ENCODE measurements at places on chromosomes 6 and 20.

DNA sequence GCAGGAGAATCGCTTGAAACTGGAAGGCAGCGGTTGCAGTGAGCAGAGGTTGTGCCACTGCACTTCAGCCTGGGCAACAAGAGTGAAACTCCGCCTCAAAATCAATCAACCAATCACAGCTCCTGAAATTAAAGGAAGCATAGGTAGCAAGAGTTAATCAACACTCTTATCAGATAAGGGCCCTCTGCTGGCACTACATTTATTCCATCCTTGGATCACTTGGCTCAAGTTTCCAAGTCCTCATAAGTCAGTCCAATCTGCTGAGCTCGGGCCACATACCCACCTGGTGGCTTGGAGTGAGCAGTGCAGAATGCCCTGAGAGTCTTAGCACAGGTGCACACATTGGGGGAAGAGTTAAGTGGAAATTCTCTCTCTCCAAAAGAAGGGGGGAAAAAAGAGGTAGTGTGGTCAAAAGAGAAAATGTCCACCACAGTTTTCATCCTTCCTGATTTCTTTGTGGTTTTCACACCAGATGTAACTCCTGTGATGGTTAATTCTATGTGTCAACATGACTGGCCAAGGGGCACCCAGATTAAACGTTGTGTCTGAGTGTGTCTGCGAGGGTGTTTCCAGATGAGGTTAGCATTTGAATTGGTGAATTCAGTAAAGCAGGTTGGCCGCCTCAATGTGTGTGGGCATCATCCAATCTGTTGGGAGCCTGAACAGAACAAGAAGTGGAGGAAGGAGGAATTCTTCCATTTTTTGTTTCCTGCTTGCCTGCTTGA, 14.2 kb upstream of the FAM8A1 start:
- DNase-seq: peak; percentile 6

GRCh38 chr6:23245572-23245971, 676.2 kb downstream of the HDGFL1 start:
- no peak for DNase-seq

- DNase-seq: no peak
These were observed 323.8 kb upstream of the JARID2 start for GRCh38 chr6:14921878-14922671.

- DNase-seq: no peak
These were observed 7.5 kb downstream of the ZFAND3 start for GRCh38 chr6:37826993-37827392.

DNA sequence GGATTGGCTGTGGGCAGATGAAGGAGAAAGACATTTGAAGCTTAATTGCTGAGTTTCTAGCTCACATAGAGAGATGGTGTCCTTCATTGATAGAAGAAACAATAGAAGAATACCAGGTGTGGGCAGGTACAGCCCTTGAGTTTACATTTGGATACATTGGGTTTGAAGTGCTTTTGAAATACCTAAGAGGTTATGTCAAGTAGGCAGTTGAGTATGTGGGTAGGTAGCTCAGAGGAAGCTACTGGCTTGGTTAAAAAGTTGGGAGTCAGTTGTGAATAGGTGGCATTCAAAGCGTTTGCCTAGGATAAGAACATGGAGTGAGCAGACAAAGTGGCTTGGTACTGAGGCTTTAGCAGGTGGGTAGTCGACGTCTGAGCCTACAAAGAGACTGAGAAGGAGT, 25.0 kb downstream of the NDUFAF5 start:
- DNase-seq: no peak

DNA sequence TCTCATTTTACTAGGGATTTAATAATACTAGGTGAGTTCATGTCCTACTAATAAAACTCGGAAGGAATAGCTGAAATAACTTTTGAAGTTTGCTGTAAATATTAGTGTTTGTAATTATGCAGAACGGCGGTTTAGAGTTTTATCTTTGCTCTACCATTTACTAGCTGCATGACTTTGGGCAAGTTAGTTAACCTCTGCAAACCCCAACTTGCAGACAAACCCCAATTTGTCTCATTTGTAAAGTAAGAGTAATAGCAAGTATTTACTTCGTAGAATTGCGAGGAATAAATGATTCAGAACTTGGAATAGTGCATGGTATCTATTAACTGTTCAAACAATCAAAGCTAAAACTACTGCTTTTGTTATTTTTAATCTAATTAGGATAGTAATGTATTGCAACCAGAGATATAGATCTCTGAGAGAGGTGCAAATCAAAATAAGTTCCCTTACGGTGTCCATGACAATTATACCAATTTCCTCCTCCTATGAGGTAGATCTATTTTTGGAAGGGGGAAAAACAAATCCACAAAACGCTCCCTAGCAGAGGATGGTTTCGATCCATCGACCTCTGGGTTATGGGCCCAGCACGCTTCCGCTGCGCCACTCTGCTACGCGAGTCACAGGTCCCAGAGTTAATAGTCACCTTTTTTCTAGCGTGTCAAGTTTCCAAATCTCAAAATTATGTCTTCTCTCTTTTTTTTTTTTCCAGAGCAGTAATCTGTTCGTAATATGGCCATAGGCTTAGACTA, 35.1 kb upstream of the BTN3A2 start:
- peak; percentile 40 for DNase-seq

DNA sequence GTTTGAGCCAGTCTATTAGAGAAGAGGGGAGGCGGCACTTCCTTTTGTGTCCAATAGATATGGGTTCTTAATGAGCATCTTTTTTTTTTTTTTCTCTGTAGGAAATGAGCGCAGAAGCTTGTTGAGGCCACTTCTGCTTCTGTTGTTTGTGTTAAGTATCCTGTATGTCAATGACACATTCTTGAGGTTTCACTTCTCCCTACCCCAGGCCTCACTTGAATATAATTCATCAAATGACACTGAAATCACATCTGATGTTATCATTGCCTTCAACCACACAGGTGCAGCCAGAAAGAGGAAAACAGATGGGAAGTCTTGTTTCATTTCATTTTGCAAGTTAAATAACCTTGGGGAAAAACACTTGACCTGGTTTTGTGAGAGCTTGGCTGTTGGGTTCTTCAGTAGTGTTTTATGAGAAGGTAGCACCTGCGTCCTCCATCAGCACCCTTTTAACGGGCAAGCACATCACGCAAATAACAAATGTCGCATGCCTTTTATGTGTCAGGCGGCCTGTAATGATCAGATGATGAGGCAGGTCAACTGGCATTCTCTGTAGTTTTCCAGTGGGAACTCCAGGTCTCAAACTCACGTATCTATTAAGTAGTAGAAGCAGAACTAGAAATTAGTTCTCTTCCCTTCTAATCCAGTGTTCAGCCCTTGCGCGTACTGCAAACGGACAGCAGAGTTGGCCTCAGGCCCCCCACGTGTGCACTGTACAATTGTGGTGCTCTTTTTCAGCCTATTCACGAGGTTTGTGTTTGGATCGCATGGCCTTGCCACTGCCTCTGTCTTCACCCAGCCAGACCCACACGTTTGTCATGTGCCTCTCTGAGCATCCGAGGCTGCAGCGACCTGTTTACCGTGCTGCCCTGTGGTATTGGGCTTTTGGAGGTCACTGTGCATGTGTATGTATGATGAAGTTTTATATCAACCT, 23.5 kb downstream of the PLEKHG1 start:
- no peak for DNase-seq
